ENCODE measurements at places on chromosomes 16 and 17.
A peak's percentile ranks its signal among the peaks of the same experiment; 100 is the strongest.

DNA sequence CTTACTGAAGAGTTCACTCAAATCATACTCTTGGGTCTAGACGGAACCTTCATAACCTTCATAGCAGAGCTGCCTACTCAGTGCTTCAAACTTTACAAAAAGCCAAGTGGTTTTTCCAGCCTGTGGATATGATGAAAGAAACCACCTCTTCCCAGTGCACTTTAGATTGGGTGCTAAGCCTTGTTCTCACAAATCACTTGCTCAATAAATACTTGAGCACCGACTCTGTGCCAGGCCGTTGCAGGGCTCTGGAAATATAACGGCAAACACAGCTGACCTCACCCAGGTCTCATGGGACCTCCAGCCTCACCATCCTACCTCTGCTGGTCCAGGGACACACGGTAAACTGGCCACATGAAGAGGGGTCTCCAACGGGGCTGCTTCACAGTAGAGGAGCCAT is 35.7 kb downstream of the CDRT4 start:
- DNase-seq, result no peak

GRCh38 chr16:56057151-56057550 is 134.1 kb upstream of the GNAO1 start:
- no peak for DNase-seq

DNA sequence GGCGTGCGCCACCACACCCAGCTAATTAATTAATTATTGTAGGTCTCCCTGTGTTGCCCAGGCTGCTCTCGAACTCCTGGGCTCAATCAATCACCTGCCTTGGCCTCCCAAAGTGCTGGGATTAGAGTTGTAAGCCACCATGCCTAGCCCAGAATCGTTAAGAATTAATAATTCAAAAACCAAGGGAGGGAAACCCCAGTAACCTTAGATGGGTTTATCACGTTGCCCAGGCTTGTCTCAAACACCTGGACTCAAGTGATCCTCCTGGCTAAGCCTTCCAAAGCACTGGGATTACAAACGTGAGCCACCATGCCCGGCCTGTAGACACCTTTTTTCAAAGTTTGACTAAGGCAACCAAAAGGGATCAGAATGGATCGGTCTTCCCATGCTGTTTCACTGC is 21.6 kb downstream of the CD300LF start:
- no peak for DNase-seq

GRCh38 chr17:51805765-51806164 is 352.7 kb downstream of the CA10 start:
- no peak for DNase-seq

GRCh38 chr16:31480851-31481536 is 1.9 kb upstream of the SLC5A2 start:
- no peak for DNase-seq

GRCh38 chr17:65324611-65325342 is 187.6 kb downstream of the RGS9 start:
- DNase-seq, result no peak

GRCh38 chr16:57128771-57129389 is 36.5 kb downstream of the CPNE2 start:
- DNase-seq, result peak; percentile 58

- no peak for DNase-seq
These were observed 50.3 kb downstream of the KSR1 start for GRCh38 chr17:27506348-27507218.

Data from CD4-positive, alpha-beta T cell treated with Interleukin-6 at 100 ng/mL for 8 hours (primary cell).